ENCODE measurements at places on chromosomes 5 and 9. TPM values are rescaled to one million over a fixed set of nuclear protein-coding genes. Genes with fewer than 3 reads are reported as not detected.

The CYLC2 gene
- not detected for total RNA-seq

The TAS2R1 gene
- total RNA-seq = not detected

The ALDOB gene
- total RNA-seq = not detected

The RARS1 gene
- 67.7 TPM for total RNA-seq

The NUTM2F gene
- total RNA-seq = not detected

The PCDHGA11 gene
- total RNA-seq = 9.7 TPM

- no peaks in the 10 kb centered on the region for H3K36me3 ChIP-seq
- H3K4me1 ChIP-seq = no peaks in the 10 kb centered on the region
- no peak for DNase-seq
- H3K27ac ChIP-seq = no peak overlapping the region
Measured at GRCh38 chr5:115100319-115100955, 69.3 kb downstream of the TRIM36 start.

- no peak overlapping the region for H3K4me3 ChIP-seq
- H3K27ac ChIP-seq = no peak overlapping the region
- no peaks in the 10 kb centered on the region for H3K4me1 ChIP-seq
- no peaks in the 10 kb centered on the region for H3K36me3 ChIP-seq
- H3K27me3 ChIP-seq = no peaks in the 10 kb centered on the region
Measured at GRCh38 chr5:1182633-1183423, 18.6 kb upstream of the SLC6A19 start.
